ENCODE measurements at places on chromosomes 13 and 19.

DNA sequence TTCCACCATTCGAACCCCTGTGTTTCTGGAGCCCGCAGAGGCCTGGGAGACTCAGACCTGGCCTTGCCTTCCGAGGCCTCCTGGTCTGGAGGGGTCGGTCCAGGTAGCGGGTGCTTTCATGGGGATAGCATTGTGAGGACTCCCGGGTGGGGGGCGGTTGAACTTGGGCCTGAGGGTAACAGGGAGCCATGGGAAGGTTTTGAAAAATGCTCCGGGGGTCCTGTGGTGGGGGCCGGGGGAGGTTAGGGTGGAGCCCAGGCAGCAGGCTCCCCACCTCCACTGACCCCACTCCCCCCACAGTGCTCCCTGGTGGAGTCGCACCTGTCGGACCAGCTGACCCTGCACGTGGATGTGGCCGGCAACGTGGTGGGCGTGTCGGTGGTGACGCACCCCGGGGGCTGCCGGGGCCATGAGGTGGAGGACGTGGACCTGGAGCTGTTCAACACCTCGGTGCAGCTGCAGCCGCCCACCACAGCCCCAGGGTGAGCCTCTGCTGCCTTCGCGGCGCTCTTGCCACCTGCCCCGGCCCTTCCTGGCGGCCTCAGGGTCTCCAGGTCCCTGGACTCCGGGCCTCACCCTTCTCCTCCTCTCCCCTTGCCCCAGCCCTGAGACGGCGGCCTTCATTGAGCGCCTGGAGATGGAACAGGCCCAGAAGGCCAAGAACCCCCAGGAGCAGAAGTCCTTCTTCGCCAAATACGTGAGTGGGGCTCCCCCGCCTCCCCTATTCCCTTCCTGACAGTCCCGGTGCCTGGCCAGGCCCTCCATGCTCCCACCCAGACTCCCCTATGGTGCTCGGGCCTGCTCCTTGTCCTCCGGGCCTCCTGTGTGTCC, 3.8 kb upstream of the GARIN5A start:
- DNase-seq = no peak

DNA sequence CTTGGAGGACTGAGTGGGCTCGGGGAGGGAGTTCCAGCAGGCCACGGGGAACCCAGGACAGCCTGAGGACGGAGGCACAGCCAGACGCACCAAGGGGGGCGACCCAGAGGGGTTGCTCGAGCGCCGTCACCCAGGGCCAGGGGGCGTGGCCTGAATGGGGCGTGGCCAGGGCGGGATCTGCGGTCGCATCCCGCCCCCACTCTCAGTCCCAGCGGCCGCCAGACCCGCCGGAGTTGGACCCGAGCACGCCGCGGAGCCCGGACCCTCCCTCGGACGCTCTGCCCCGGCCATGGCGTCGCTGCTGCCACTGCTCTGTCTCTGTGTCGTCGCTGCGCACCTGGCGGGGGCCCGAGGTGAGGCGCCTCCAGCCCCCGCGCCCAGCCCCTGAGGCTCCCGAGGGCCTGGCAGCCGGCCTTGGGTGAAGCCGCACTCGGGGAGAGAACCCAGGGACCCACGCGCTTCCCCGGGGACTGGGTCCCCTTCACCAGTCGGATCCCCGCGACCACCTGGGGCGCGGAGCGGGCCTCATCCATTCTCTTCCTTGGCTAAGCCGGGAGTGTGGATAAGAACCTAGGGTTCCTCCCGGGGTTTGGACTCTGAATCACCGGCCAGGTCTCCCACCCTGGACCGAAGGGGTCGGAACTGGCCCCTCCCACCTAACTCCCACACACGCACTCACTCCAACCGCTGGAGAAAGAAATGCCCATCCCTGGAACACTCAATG, at the start of gene CILP2:
CILP2 (plus strand) TSS at position 205 of the 724 bp plus-strand sequence; CDS start at position 290, 85 bp downstream.
- DNase-seq = no peak

DNA sequence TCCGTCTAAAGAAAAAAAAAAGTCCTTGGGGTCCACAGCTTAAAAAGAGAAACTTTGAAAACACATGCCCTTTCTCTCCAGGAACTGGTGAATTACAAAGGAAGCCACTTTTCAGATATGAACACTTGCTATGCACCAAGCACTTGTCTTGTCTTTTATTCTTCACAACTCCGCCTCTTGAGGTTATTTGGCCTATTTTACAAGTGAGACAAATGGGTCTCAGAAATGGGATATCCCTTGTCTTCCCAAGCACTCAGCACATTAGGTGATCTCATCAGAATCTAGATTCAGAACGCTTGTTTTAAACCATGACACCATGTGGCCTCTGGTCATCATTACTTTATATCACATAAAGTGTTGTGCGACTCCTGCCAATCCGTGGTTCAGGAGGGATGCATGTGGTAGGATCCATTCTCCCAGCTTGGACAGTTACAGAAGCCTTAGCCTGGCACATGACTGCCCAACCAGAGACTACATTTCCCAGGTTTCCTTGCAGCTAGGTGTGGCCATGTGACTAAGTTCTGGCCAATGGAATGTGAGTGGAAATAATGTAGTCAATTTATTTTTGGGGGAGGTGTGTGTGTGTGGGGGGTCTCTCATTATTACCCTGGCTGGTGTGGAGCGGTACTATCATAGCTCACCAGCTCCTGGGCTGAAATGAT, 13.9 kb downstream of the TSKS start:
- DNase-seq = no peak

GRCh38 chr13:34826432-34826831, 115.6 kb upstream of the NBEA start:
- DNase-seq = no peak

DNA sequence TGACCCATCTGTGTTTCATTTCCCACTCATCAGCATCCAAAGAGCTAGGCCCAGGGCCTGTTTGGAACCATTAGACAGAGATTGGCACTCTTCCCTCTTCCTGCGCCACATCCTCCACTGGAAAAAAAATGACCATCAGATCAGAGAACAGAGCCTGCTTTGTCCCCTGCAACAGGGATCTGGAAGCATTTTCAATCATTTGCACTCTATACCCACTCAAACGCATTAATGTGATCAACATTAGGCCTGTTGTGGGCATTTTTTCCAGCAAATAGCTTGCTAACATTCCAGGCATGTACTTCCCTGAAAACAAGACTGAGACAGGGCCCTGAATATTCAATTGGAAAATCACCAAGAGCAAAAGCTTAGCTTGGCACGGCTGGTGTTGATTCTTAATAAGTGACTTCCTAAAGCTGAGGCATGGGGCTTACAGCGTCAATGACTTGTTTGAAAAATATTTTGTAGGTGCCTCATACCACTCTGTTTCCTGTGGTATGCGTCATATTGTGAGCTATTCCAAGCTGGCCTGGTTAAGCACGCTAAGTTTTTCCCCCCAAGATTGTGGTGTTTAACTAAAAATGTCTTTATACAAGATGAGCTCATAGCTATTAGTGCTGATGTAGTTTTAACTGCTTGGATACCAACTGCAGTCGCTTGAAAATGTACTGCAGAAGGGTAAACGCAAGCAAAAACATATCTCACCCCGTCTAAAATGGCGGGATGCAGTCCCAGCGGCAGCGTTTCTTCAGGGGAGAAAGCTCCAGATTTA, 404.4 kb downstream of the SPRY2 start:
- DNase-seq = peak; percentile 25
